ENCODE measurements at places on chromosomes 13 and 19.

DNA sequence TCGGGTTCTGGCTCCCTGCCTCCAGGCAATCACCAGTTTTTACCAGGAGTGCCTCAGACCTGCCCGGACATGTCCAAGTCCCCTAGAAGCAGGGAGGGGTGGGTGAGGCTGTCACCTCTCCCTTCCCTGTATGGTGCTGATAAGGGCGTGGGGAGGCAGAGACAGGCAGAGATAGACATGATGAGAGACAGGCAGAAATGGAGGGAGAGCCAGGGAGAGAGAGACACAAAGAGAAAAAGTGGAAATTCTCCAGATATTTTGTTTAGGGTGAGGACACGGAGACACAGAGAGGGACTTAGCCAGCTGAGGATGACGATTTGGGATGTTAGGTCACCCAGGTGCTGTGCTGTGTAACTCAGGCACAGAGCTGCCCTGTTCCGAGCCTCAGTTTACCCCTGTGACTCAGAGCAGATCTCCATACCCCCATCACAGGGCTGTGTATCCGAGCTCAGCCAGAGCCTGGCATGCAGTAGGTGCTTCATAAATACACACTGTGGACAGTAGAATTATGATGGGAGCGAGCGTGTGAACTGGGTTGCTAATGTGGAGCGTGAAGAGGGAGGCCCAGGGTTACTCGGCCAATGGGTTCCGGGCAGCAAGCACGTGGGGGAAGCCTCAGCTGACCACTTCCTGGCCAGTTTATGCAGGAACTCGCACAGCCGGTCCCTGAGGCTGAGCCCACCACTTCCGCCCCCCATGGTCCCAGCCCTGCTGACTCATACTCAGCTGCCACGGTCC, 11.9 kb upstream of the GDF15 start:
- peak; percentile 94 for DNase-seq

GRCh38 chr13:20553311-20553710, 13.6 kb upstream of the IFT88 start:
- DNase-seq = no peak

GRCh38 chr19:31658993-31659896, 310.0 kb upstream of the TSHZ3 start:
- DNase-seq = no peak

- no peak for DNase-seq
Observed at GRCh38 chr13:19959141-19959830, 759 bp downstream of the ZMYM2 start.

DNA sequence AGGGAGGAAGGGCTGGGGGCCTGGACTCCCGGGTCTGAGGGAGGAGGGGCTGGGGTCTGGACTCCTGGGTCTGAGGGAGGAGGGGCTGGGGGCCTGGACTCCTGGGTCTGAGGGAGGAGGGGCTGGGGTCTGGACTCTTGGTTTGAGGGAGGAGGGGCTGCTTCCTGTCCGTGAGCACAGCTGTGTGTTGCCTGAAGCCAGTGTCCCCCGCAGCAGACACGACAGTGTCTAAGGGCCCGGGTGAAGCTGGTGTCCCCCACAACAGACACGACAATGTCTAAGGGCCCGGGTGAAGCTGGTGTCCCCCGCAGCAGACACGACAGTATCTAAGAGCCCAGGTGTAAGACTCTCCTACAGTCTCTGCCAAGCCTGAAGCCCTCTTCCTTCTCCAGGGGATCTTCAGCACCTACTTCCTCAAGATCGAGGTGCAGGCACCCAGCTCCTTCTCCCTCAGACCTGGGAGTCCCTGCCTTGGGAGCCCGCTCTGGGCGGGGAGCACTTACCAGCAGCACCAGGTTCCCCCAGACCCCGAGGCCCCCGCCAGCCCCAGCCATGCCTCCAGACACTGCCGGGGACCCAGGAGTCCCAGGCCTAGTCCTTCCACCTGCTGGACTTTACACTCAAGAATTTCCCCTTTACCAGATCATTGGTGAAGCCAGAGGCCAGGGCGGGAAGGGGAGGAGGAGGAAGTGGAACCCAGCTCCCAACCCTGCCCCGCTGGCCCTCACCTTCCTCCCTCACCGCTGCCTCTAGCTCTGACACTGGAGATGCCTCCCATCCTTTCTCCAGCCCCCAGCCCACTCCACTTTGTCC, at the start of gene PTPRH:
Gene PTPRH, minus strand, starts transcription at position 622 of the 813 bp plus-strand sequence. Its CDS starts 68 bp downstream, at position 554.
- DNase-seq = no peak

DNA sequence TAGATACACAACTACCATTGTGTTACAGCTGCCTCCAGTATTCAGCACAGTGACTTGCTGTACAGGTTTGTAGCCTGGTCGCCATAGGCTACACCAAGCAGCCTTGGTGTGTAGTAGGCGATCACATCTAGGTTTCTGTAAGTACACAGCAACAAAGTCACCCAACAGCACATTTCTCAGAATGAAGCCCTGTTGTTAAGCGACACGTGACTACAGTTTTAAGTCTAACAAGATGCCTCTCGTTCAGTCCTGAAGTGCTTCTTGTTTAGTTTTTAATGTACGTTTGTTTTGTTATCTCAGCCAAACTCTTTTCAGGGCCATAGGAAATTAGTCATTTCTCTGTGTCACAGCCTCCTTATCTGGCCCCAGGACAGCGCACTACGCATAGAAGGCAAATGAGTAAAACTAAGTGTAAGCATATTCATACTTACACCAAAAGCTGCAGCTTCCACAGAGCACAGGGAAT, 50.0 kb upstream of the GPR183 start:
- no peak for DNase-seq

Measured in HL-60 (cell line).